ENCODE measurements at places on chromosomes 12 and 14.

DNA sequence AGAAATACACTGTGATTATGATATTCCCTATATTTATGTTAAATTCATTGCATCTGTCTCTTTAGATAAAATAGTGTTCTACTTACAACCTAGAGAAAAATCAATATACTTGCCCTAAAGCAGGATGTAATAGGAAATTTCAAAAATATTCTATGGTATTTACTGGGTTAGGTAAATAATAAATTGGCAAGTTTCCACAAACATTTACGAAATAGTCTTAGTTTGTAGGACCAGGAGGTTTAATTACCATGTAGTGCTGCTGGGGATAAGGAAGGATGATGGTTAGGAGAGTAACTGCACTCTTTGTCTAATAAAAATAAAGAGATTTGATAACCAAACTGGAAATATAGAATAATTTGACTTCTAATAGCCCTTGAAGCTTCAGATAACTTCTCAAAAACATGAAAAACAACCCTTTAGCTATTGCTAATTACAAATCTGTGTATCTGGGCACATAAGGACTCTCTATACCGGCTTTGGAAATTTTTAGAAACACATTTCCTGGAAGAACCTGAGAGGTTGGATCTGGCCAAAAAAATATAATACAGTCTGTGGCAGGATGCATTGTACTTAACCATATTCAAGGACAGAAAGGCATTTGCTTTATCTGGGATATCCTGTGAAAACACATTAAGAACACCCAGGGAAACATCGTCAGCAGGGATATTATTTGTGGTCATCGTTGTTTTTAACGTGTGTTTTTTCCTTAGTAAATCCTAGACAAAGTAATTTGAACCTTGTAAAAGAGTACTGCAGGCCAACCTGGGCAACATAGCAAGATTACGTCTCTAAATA lies 36.7 kb upstream of the TMCC3 start:
- DNase-seq, result no peak

DNA sequence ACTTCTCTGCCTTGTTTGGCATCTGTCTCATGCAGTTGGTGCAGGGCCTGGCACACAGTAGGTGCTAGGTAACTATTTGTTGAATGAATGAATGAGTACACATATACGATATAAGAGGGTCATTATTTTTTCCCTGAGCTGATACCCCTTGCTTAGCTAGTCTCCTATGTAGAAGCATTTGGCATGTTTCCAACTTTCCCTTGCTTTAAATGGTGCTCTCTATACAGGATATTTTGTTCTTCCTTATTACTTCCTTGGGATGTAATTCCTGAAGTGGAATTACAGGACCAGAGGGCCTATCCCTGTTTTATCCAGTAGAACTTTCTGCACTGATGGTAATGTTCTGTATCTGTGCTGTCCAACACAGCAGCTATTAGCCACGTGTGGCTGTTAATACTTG lies 250.1 kb upstream of the PWP1 start:
- no peak for DNase-seq

- no peak for DNase-seq
Observed at GRCh38 chr12:25347716-25348592, 97.2 kb upstream of the KRAS start.

DNA sequence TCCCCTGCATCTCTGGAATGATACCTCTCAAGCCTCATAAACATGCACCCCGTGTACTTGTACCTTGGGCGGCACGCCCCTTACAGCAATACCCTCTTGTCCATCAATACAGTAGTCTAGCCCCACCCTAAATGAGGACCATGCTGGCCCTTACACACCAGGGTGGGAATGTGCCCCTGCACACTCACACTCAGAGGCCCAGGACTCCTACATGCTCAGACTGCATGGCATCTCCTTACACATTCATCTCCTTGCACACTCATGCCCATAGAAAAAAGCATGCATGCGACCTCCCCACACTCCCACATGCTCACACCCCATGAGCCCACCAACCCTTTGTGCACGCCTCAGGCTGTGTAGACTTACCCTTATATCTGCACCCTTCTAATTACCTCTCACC lies 22.0 kb downstream of the ITGA7 start:
- no peak for DNase-seq

DNA sequence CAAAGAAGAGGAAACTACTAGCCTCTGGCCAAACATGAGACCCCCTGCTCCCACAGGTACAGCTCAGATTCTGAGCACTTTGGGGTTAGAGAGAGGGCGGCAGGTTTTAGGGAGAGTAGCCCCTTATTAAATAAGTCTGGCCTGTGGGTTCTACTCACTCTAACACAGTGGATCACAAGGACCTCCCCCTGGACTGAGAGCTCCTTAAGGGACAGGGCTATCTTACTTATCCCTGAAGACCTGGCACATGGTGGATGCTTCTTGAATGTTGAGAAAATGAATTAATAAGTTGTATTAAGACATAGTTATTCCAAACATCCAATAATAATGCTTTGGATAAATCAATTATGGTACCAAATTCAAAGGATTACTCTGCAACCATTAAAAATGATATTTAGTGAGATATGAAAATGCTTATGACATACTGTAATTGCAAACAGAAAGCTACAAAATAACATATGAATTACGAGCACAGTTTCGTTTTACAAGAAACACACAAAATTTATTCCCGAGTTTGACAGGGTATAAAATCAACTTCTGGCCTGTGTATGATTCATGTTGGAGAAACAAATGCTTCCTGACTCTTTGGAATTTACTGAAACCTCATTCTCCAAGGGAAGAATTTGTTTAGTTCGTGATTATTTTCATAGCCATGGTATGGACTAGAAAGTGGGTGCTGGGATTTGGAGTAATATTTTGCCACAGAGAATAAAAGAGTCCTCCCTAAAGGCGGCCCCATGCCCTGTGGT lies 59.3 kb upstream of the BDKRB2 start:
- no peak for DNase-seq

- DNase-seq, result peak; percentile 69
Observed at GRCh38 chr14:24080888-24081738, 9.8 kb downstream of the CPNE6 start.

DNA sequence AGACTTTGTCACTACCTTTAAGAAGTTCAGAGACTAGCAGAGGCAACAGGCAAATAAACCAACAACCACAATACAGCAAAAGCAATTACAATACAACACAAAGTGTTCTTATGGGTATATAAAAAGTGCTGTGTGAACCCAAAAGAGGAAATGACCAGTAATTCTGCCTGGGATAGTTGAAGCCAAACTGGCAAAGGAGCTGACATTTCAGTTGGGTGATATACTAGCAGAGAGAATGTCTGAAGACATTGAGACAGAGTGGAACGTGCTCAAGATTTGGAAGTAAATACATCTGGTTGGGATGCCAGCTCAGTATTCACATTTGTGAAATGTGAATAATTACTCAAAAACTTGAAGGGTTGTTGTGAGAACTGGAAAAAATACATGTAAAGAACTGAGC lies 80.6 kb upstream of the GTF2A1 start:
- no peak for DNase-seq

DNA sequence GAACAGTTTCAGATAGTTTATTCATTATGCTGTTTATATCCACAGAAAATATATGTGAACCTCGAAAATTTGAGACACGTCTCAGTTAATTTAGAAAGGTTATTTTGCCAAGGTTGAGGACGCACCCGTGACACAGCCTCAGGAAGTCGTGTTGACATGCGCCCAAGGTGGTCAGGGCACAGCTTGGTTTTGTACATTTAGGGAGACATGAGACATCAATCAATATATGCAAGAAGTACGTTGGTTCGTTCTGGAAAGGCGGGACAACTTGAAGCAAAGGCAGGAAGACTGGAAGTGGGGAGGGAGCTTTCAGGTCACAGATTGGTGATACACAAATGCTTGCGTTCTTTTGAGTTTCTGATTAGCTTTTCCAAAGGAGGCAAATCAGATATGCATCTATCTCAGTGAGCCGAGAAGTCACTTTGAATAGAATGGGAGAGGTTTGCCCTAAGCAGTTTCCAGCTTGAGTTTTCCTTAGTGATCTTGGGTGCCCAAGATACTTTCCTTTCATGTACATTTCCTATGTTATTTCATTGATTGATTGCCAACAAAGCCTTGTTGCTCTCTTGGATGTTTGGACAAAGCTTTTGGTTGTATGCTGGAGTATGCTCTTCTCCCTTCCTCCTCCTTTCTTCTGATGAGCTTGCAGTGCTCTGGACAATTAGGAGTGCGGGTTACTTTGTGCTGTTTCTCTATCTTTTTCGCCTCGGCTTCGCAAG lies 3.2 kb downstream of the SNAPC1 start:
- no peak for DNase-seq

GRCh38 chr14:93788543-93789227 lies 400 bp upstream of the PRIMA1 start:
- no peak for DNase-seq

- DNase-seq, result no peak
Observed at GRCh38 chr14:68820999-68821683, 28.3 kb upstream of the ZFP36L1 start.

DNA sequence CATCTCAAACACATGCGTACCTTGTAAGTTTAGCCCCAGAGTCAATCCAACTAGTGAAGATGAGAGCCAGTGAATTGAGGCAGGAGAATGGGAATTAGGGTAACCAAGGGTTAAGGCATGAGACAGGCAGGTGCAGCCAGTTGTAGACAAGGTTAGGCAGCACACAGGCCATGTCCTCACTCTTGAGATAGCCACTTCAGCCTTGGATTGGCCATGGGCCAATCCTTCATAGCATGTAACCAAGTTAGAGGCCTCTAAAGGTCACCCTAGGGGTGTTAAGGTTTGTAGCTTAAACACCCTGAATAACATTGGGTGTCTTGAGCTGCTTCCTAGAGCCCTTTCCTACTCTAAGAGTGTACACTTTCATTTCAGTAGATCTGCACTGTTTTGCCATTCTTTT lies 208.2 kb upstream of the RBM19 start:
- DNase-seq, result no peak

DNA sequence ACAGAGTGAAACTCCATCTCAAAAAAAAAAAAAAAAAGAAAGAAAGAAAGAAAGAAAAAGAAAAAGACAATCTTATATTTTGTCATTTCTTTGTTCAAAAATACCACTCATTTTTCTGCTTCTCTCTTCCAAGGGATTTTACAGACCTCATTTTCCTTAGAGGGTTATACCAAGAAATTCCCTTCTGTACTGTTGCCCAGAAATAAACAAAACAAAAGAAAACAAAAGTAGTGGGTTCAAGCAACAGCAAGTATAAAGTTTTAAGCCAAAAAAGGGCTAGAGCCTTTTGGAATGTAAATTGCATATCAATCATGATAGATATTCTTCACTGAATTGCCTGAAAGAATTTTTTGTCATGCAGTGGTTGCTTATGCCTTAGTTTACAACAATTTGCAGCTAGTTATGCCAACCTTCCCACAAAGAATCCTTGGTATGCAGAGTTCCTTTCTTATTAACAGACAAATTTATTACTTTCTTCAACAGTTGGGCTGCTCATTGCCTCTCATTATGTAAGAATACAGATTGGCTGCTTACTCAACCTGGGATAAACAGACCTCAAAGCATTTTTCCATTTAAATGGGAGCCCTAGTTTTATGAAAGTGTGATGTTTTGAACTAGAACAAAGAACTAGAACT lies 129.1 kb upstream of the PPFIA2 start:
- DNase-seq, result no peak

DNA sequence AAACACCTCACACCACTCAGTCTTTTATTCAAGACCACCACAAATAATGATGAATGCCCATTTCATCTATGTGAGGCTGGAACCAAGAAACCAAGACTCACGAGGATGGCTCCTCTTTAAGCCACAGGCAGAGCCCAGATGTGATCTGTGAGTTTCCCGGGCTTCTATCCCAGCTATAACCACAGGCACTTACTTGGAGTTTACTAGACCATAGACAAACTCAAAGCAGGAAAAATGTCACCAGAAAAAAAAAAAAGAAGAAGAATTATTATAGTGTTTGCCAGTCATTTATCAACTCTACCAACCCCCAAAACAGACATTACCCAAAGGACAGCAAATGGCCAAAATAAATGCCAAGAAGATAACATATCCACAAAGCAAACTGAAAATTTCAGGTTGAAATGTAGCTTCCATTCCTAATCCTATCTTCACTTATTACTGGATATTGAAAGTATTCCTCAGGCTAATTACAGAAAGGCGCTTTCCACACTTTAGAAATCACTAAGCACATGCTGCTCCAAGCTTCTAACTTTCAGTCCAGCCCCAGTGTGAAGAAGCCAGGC lies 44.7 kb downstream of the ZFYVE1 start:
- no peak for DNase-seq

GRCh38 chr12:70854138-70854537 lies 66.4 kb downstream of the PTPRR start:
- DNase-seq, result no peak

DNA sequence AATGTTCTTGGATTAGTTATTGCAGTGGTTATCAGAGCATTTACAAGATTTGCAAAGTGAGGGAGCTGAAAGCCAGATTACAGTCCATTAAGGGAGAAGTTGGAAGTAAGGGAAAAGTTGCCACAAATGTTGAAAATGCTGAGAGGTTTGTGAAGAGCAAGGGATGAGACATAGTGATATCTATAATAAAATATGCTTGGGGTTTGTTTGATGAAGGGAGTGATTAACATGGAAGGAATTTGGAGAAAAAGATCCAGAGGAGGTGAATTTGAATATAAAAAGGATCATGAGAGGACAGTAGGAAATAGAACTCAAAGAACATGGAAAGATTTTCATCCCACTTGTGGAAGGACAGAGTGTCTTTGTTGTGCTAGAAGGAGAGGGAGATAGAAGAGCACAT lies 19.3 kb upstream of the CCER1 start:
- no peak for DNase-seq

DNA sequence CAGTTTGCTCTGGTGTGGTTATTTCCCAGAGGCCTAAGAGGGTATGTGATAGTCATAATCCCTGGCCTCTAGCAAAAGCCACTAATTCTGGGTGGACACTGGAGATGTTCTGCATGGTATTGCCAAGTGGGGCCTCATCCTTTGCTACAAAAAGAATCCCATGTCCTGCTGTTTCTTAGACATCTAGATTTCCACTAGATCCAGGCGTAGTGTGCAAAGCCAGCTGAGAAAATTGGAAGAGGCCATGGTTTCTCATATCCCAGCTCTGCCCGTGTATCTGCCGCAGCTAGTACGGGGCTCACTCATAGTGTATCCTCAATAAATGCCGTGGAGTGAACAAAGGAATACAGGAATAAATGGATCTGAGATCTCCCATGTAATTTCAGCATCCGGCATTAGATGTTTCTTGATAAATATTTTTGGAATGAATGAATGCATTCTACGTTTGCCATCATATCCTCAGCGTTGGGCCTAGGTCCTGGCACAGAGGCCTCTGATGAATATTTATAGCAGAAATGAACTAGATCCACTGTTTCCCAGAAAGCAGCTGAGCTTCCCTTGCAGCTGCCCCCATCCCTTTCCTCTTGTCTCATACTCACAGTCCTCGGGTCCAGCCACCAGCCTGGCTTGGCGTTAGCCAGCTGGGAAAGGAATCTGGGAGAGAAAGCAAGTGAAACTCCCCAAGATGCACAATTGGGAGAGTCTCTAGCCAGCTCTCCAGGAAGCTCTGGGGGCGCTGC lies 76.3 kb upstream of the NOS1 start:
- DNase-seq, result no peak

- DNase-seq, result no peak
Observed at GRCh38 chr12:113236539-113237399, 15.5 kb downstream of the TPCN1 start.

Measured in stimulated activated CD8-positive, alpha-beta memory T cell treated with anti-CD3 and anti-CD28 coated beads, Interleukin-4, amount 100 ng/mL, for 24 hours (primary cell).